ENCODE measurements at places on chromosomes 4 and X. TPM values are rescaled to one million over a fixed set of nuclear protein-coding genes. Genes with fewer than 3 reads are reported as not detected.

The CHM gene
- 17.1 TPM for total RNA-seq

The SOX3 gene
- not detected for total RNA-seq

The TRIM75 gene
- not detected for total RNA-seq

The PDGFC gene
- 9.8 TPM for total RNA-seq

The RBMX2 gene
- total RNA-seq = 18.9 TPM

The RTL5 gene
- 2.5 TPM for total RNA-seq

The SLC34A2 gene
- 2.2 TPM for total RNA-seq

The CCDC160 gene
- total RNA-seq = not detected

The SEC31A gene
- total RNA-seq = 78.5 TPM

The NPY1R gene
- 0.39 TPM for total RNA-seq

The UGT2B11 gene
- total RNA-seq = not detected

The SPATA18 gene
- 0.47 TPM for total RNA-seq

The RWDD4 gene
- total RNA-seq = 11.9 TPM

The MTNR1A gene
- total RNA-seq = 0.84 TPM

The C4orf50 gene
- not detected for total RNA-seq

The FAM241A gene
- 4.5 TPM for total RNA-seq

The CXCL5 gene
- total RNA-seq = not detected

The UGT2B15 gene
- total RNA-seq = 0.17 TPM

The GUCY1B1 gene
- total RNA-seq = not detected

The MAP7D3 gene
- total RNA-seq = 15.0 TPM

The PHOX2B gene
- not detected for total RNA-seq

The MAGEA2B gene
- 21.8 TPM for total RNA-seq

The OTUD5 gene
- 42.6 TPM for total RNA-seq

The NBDY gene
- 65.6 TPM for total RNA-seq

The ASB9 gene
- 2.9 TPM for total RNA-seq

The ESX1 gene
- total RNA-seq = not detected

The DAPP1 gene
- 0.76 TPM for total RNA-seq

The IQSEC2 gene
- total RNA-seq = 20.7 TPM

The CLDN22 gene
- not detected for total RNA-seq

The SLC4A4 gene
- total RNA-seq = 0.30 TPM

Data from HCT116 (cell line).